NCI-H1694 treated with DMSO at 0.1 percent for 48 hours (cell line): ENCODE measurements at places on chromosomes 16 and 17.

DNA sequence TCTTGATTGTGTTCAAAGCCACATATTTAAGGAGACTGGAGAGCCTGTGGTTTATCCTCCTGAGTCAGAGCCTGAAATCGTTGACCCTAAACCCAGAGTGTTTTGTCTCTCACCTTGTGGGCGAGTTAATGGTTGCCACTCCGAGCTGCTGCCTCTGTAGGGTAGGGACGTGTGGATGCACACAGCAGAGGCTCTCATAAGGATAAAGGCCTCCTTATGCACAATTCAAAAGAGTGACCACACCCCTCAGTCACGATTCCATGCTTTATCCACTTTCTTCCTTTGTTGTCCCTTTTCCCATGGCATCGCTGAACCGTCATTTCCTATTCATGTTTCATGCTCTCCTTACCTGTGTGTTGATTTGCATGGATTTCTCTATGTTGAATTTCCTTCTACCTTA, 805.0 kb upstream of the RBFOX1 start:
- DNase-seq = no peak

DNA sequence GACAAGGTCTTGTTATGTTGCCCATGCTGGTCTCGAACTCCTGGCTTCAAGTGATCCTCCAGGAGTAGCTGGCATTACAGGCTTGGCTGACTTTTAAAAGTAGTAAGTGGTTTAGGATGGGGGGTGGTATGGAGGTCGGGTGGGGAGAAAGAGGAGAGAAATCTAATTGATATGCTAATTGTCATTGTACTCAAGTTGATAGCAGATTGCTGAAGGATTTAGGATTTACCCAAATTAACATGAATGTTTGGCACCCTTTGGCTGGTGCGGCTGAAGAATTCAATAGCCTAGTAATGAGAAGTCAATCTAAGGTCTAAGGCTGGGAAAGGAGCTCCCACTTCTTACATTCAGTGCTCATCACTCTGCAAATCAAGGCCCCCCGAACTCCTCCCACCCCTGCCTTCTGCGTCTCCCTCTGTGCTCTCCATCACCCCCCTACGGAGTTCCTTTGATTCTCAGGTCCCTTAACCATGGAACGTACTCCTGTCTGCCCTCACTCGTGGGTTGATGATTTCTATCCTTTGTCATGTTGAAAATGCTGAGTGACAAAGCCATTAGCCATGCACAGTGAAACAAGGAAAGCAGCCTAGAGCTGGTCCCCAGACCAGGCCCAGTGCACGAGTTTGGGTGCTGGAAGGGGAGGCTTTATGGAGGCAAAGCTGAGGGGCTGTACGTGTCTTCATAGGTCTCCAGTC, 17.3 kb downstream of the CDH13 start:
- no peak for DNase-seq

GRCh38 chr17:67615011-67615561, 102.7 kb upstream of the NOL11 start:
- peak; percentile 60 for DNase-seq

DNA sequence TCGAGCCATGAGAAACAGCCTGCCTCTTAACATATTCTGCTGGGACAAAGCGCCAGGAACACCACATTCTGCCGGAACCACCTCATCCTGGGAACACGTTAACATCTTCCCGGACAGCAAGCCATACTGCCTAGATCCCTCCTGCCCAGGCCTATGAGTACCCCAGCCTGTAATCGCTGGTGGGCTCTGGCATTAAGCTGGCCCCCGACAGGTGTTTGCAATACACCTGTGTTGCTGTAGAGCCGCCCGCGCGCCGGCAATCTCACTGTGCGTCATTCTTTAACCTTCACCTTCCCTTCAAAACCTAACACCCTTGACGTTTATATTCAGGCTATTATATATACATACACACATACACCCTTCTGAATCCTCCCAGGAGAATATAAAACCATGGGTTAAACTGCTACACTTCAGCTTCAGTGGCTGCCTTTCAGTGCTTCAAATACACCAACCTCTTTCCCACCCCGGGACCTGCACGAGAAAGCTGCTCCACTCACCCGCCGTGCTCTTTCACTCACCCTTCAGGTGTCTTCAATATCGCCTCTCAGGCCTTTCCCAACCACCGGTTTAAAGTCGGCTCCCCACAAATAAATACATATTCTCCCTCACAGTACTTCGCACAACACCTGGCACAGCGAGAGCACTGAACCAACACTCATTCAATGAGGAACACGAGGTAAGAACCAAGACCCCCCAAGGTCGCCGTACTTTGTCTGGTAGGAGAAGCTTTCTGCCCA, 1.0 kb upstream of the ENDOV start:
- DNase-seq = no peak

GRCh38 chr17:42399948-42400843, 12.0 kb upstream of the STAT3 start:
- no peak for DNase-seq

DNA sequence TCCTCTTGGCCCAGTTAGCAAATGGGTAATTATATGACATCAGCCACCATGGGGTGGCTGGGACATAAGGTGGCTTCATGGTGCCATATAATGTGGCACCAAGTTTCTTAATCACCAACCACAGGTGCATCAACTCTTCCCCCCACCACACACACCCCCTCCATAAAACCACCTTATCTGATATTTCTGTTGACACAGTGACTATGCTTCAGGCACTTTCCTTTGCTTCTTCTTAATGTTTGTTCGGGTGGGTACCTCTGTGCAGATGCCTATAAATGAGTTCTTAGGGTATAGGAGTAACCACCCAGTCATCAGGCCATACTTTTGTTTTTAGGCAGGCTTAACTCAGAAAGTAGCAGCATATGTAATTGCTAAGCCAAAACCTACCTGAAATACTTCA, 29.5 kb downstream of the RNF43 start:
- DNase-seq = no peak

GRCh38 chr17:77405867-77406732, 265.3 kb downstream of the SEC14L1 start:
- no peak for DNase-seq

- DNase-seq = no peak
These were observed 12.8 kb upstream of the ADCY7 start for GRCh38 chr16:50253514-50253910.

- no peak for DNase-seq
These were observed 28.7 kb downstream of the RPH3AL start for GRCh38 chr17:323721-324571.

GRCh38 chr17:5585836-5586521, 1.7 kb upstream of the NLRP1 start:
- DNase-seq = no peak

- DNase-seq = no peak
These were observed 81.2 kb downstream of the TIMM22 start for GRCh38 chr17:1077986-1078711.

DNA sequence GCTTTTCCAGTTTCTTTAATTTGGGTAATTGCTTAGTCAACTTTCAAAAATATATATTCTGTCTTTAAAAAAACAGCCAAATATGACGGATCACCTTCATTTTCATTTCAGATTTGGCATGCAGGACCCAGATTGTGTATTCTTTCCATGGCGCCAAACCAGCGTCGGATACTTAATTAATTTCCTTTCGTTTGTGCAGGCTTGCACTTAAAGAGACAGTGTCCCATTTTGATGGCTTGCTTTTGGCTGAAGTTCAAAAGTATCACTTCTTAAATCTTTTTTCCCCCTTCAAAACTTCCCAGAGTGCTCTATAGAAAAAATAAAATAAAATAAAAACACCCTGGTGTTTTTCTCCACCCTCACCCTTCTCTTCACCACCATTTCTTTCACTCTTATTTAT, 394.5 kb upstream of the SOX9 start:
- peak; percentile 67 for DNase-seq

GRCh38 chr17:37124821-37125173, 176.0 kb downstream of the AATF start:
- no peak for DNase-seq

DNA sequence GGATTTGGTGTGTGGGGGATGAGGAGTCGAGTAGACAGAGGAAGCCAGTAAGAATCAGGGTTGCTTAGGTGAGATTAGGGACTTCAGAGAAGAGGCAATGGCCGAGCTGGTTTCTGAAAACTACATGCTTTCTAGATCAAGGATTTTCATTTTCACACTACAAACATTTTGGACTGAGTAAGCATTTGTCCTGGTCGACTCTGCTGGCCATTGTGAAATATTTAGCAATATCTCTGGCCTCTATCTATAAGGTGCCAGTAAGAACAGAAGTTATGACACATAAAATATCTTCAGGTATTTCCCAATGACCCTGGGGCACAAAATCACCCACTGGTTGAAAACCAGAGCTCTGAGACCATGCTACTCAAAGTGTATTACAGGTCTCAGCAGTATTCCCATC, 1275.1 kb upstream of the CDH8 start:
- no peak for DNase-seq

DNA sequence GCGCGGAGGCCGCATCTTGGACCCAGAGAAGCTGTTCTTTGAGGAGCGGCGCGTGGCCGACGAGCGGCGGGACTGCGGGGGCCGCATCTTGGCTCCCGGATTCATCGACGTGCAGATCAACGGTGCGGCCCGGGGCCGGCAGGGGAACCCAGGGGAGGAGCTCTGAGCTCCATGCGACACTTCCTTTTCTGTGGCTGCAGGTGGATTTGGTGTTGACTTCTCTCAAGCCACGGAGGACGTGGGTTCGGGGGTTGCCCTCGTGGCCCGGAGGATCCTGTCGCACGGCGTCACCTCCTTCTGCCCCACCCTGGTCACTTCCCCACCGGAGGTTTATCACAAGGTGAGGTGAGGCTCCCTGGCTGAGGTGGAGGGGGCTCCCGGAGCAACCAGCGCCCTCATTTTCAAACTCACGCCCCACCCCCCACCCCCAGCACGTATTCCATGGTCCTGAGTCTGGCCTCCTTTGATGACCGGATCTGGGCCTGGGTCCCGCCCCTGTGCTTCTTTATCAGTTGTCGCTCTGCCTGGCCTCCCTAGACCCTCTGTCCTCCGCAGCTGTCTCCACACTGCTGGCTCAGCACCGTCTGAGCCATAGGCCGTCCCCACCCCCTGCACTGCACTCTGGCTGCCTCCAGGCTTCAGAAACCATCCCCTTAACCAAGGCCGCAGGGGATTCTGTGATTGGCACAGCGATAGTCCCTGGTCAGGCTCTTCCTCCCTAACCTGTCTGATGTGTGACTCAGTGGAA, 787 bp downstream of the AMDHD2 start:
- no peak for DNase-seq

- peak; percentile 35 for DNase-seq
These were observed 87.3 kb downstream of the ABCA8 start for GRCh38 chr17:68867759-68868516.

GRCh38 chr16:84724606-84725309, 25.0 kb downstream of the USP10 start:
- DNase-seq = no peak

DNA sequence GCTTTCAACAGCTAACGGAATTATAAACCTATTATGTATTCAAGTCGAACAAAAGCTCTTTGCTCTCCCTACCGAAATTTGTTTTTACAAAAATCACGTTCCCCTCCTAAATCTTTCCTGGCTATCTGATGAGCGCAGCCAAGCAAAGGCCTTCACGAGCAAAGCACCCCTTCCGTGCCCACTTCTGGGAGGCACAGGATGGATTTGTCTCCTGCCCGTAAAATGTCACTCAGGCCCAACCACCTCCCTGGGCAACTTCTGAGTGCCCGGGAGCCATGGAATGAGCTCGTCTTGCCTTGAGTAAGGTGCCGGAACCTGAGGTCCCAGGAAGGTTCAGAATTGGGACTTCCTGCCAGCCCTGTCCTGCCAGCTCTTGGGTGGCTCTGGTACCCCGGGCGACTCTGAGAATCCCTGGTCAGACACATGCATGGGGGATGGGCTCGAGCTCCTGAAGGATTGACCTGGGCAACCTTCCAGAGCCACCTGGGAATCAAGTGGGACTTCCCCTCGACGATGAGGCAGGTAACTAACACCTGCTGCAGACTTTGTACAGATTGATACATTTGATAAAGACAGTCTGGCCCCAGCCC, 19.8 kb downstream of the SLC7A5 start:
- no peak for DNase-seq

- DNase-seq = no peak
These were observed 33.5 kb downstream of the GNA13 start for GRCh38 chr17:65022751-65023700.

GRCh38 chr17:54947396-54947795, 21.1 kb downstream of the COX11 start:
- DNase-seq = no peak

GRCh38 chr17:81912441-81913309, 1.5 kb upstream of the PCYT2 start:
- DNase-seq = no peak

DNA sequence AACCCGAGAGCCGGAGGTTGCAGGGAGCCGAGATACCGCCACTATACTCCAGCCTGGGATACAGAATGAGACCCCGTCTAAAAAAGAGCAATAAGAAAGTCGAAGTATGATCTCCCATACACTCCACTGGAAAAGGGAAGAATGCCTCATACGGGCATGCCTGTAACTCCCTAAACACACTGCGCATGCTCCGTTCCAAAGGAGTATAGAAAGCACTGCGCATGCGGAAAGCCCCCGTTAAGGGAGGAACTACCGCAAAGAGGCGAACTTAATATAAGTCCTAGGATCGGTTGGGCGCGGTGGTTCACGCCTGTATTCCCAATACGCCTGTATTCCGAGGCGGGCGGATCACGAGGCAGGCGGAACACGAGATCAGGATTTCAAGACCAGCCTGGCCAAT, 313.1 kb upstream of the ERCC4 start:
- DNase-seq = no peak

DNA sequence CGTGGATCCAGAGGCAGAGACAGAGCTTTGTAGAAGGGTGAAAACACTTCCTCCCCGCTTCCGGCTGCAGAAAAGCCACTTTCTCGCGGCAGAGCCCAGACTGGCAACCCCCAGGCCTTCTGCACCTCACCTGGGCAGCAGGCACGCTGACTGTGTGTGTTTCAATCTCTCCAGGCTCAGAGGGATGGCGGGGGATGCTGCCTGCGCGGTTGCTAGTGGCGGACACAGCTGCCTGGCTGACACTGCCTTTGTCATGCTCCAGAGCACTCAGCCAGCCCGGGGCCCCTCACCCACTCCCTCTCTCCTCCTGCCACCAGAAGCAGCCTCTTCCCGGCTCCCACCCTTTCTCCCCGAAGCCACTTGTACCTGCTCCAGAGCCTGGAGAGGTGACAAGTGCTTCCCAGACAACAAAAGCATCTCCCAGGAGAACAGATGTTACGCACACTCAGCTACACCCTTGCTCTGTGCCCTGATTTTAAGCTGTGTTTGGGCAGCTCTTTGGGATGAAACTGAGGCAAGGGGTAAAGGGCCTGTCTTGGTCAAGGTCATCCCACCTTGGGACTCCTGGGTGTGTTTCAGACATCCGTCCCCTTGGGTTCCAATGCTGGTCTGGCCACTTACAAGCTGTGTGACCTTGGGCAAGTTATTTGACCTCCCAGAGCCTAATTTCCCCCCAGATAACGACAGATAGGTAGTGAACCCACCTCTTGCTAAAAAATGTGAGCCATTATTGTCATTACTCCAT, 9.2 kb upstream of the GLIS2 start:
- DNase-seq = no peak

GRCh38 chr17:55454906-55455474, 33.4 kb upstream of the MMD start:
- DNase-seq = no peak

GRCh38 chr17:48930435-48930873, 14.2 kb downstream of the SNF8 start:
- DNase-seq = no peak
